ENCODE measurements at places on chromosomes 7 and 10. TPM values are rescaled to one million over a fixed set of nuclear protein-coding genes. Genes with fewer than 3 reads are reported as not detected.

DNA sequence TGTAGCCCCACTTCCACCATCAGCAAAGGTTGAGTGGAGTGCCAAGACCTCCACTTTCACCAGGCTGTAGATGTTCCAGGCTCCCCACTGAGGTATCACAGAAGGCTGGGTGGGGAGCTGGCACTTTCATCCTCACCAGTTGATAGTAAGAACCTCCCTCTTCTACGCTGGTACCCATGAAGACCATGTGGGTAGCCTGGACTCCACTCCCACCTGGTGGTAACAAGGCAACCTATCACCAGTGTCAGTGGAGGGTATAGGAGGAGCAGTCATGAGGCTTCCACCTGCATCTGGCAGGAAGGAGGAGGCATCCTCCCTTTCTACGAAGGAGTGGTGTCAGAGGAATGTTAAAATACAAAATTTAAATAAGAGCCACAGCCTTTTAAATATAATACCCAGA is 4.4 kb downstream of the SMIM30 start:
- H3K4me3 ChIP-seq = no peak overlapping the region
- no peaks in the 10 kb centered on the region for H3K36me3 ChIP-seq
- no peaks in the 10 kb centered on the region for H3K27me3 ChIP-seq
- no peak overlapping the region for H3K27ac ChIP-seq

- H3K27me3 ChIP-seq = no peaks in the 10 kb centered on the region
- H3K27ac ChIP-seq = no peak overlapping the region
- H3K36me3 ChIP-seq = no peaks in the 10 kb centered on the region
- H3K4me1 ChIP-seq = peaks cover 51% of the 10 kb centered on the region
- no peak overlapping the region for H3K4me3 ChIP-seq
These were observed 48.1 kb downstream of the SGMS1 start for GRCh38 chr10:50575477-50576244.

- H3K4me1 ChIP-seq = no peaks in the 10 kb centered on the region
- no peaks in the 10 kb centered on the region for H3K36me3 ChIP-seq
- no peak overlapping the region for H3K4me3 ChIP-seq
- no peak for DNase-seq
- H3K27ac ChIP-seq = no peak overlapping the region
These were observed 388.7 kb upstream of the MGMT start for GRCh38 chr10:129078346-129078745.

- peaks cover 74% of the 10 kb centered on the region for H3K4me1 ChIP-seq
- peak overlapping the region; percentile 63 for H3K4me3 ChIP-seq
- no peaks in the 10 kb centered on the region for H3K36me3 ChIP-seq
- DNase-seq = peak; percentile 93
- H3K27me3 ChIP-seq = no peaks in the 10 kb centered on the region
- H3K27ac ChIP-seq = peak overlapping the region; percentile 99
These were observed 18.2 kb downstream of the NT5C3A start for GRCh38 chr7:33044401-33044718.

- DNase-seq = no peak
- H3K4me3 ChIP-seq = 0 out of 2 replicates have a peak overlapping the region, but pooled peaks have one; percentile 6
- peaks cover 36% of the 10 kb centered on the region for H3K4me1 ChIP-seq
- H3K27ac ChIP-seq = peak overlapping the region; percentile 61
- peaks cover 8% of the 10 kb centered on the region for H3K36me3 ChIP-seq
- no peaks in the 10 kb centered on the region for H3K27me3 ChIP-seq
These were observed 105.4 kb upstream of the BTBD16 start for GRCh38 chr10:122165484-122166276.

The TFEC gene
- total RNA-seq = not detected

GRCh38 chr7:93559639-93560491 is 14.7 kb downstream of the CALCR start:
- H3K27ac ChIP-seq = no peak overlapping the region
- DNase-seq = no peak
- no peaks in the 10 kb centered on the region for H3K36me3 ChIP-seq
- no peak overlapping the region for H3K4me3 ChIP-seq

The SP4 gene
- 4.8 TPM for total RNA-seq

DNA sequence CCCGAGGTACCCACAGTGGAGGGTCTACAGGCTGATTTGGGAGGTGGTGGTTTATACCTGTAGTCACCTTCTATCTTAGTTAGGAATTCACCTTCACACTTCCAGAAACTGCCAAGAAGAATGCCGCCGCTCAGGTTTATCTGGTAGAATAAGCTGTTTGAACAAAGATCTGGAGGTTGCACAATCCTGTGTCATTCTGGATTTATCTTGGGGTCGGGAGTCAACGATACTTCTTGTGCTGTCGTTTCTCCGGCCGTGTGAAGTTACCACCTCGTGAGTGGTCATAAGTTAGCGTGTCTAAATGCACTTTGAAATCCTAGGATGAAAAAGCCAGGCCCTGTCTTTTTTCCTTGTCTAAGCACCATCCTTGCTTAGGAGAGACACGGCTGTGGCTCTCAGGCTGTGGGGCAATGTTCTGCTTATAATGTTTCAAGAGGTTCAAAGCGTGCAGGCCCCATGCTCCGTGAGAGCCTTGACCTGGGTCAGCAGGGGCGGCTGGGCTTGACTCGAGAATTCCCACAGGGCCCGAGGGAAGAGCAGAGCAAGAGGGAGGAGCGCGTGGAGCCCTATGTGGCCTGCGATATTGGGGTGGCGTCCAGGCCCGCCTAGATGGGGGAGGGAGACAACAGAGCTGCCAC is 35.5 kb downstream of the GRIFIN start:
- H3K4me1 ChIP-seq = peaks cover 21% of the 10 kb centered on the region
- peak; percentile 23 for DNase-seq
- no peak overlapping the region for H3K27ac ChIP-seq
- H3K27me3 ChIP-seq = no peaks in the 10 kb centered on the region
- H3K36me3 ChIP-seq = peaks cover 4% of the 10 kb centered on the region
- H3K4me3 ChIP-seq = peak overlapping the region; percentile 5

DNA sequence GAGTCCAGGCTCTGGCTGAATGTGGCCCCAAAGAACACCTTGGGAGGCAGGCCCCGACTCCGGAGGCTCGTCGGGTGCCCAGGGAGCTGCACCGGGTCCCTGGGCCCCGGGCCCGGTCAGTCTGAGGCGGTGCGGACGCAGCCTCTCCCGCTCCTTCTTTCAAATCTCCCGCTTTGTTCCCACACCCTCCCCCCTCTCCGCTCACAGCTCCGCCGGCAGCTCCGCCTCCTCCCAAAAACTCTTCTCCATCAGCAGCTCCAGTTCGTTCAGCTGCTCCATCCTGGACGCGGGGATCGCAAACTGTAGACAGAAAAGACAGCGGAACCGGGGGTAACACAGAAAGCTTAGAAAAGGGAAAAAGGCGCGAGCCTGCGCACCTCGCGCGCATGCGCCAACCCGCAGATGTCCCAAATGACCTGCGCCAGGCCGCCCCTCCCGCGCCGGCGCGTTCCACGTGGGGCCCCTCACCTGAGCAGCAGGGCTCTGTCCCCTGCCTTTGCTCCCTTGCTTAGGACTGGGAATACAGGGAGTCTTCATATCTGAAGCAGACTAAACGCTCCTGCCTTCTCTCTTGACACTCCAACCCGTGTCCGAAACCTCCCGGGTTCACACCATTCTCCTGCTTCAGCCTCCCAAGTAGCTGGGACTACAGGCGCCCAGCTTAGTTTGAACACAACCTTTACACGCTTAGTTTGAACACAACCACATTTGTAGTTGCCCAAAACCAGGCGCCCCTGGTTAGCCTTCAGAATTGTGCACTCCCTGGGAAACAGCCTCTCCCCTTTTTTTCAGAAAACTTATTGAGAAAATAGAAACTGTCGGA is at the start of gene DNA2:
TSS of gene DNA2 (minus strand) at position 388 of the 823 bp plus-strand sequence. CDS start at position 279, 109 bp downstream.
- H3K4me1 ChIP-seq = peaks cover 17% of the 10 kb centered on the region

DNA sequence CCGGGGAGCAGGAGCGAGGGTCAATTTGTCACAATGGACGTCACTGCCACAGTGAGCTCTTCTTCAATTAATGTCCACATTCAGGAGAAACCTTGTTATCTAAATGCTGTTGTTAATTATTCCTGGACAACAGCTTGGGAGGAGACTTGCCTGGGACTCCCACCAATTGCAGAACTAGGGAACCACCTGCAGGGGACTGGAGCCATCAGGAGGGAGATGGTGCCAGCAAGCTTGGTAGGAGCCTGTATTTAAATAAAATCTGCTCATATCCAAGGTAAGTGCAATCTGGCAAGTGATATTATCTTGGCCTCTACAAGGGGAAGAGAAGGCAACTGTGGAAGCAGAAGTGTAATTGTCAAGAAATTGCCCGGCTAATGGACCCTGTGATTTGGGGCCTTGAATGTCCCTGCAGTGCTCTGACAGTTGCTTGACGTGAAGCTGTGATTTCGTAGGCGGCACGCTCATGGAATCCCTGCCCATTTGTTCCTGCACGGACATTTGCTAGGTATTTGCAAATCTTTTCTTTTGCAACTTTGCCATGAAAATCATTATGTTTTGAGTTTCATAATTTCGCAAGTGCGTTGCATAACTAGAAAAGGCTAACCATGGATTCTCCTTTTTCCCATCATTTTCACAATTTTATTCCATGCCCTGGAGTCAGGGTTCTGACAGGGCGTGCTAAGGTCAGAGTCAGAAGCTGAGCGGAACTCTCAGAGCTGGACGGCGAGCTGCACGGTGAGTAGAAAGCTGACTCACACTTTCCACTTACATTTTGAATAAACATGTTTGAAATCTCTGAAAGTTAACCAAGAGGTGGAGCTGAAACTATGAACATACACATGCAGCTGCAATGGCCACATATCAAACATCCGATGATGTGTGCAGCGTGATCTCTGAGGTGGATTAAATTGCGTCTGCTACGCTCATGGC is 84.9 kb upstream of the TCERG1L start:
- no peaks in the 10 kb centered on the region for H3K4me1 ChIP-seq
- no peak overlapping the region for H3K27ac ChIP-seq
- H3K36me3 ChIP-seq = no peaks in the 10 kb centered on the region
- DNase-seq = no peak
- H3K4me3 ChIP-seq = no peak overlapping the region
- H3K27me3 ChIP-seq = peaks cover 32% of the 10 kb centered on the region

- no peak overlapping the region for H3K27ac ChIP-seq
- H3K4me1 ChIP-seq = no peaks in the 10 kb centered on the region
- H3K4me3 ChIP-seq = no peak overlapping the region
- DNase-seq = no peak
- H3K27me3 ChIP-seq = no peaks in the 10 kb centered on the region
These were observed 31.0 kb downstream of the AMZ1 start for GRCh38 chr7:2719007-2719406.

DNA sequence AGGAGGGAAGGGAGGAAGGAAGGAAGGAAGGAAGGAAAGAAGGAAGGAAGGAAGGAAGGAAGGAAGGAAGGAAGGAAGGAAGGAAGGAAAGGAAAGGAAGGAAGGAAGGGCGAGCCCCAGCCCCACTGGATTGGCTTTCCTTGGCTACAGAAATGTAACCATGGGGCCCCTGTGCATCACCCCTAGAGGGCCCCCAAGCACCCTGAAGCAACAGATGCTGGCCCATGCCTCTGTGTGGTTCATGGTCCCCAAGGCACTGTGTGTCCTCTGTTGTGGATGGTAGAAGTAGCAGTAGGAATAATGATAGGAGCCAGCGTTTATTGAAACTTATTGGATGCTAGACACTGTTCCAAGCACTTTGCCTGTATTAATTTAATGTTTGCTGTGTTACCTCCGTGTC is 116.6 kb upstream of the MACROH2A2 start:
- H3K4me3 ChIP-seq = no peak overlapping the region
- H3K4me1 ChIP-seq = no peaks in the 10 kb centered on the region
- H3K27me3 ChIP-seq = peaks cover 4% of the 10 kb centered on the region
- no peaks in the 10 kb centered on the region for H3K36me3 ChIP-seq

Data from HepG2 (cell line).